Hepatocyte (in vitro differentiated cells): ENCODE measurements at places on chromosomes 5 and 9. TPM values are rescaled to one million over a fixed set of nuclear protein-coding genes. Genes with fewer than 3 reads are reported as not detected.

Gene EMB
- total RNA-seq: 9.8 and 11.0 TPM in 2 replicates

Gene SPRY4
- 6.1 and 7.2 TPM in 2 replicates for total RNA-seq

Gene PAPPA
- total RNA-seq: 8.9 and 12.3 TPM in 2 replicates

Gene TAS2R1
- 1.0 TPM in 1 of 2 replicates, not detected in the other for total RNA-seq

Gene SLC22A5
- total RNA-seq: 16.3 and 20.8 TPM in 2 replicates

Gene CDH9
- total RNA-seq: 0.53 and 2.2 TPM in 2 replicates

Gene CDX1
- 54.6 and 58.2 TPM in 2 replicates for total RNA-seq
